ENCODE measurements at places on chromosomes 16 and 17.

GRCh38 chr17:14080847-14081251 is 11.5 kb downstream of the COX10 start:
- DNase-seq = no peak

DNA sequence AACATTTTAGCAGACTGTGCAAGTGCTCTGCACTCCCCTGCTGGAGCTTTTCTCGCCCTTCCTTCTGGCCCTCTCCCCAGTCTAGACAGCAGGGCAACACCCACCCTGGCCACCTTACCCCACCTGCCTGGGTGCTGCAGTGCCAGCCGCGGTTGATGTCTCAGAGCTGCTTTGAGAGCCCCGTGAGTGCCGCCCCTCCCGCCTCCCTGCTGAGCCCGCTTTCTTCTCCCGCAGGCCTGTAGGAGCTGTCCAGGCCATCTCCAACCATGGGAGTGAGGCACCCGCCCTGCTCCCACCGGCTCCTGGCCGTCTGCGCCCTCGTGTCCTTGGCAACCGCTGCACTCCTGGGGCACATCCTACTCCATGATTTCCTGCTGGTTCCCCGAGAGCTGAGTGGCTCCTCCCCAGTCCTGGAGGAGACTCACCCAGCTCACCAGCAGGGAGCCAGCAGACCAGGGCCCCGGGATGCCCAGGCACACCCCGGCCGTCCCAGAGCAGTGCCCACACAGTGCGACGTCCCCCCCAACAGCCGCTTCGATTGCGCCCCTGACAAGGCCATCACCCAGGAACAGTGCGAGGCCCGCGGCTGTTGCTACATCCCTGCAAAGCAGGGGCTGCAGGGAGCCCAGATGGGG is 3.1 kb downstream of the GAA start:
- no peak for DNase-seq

GRCh38 chr17:66564992-66565465 is 262.6 kb downstream of the PRKCA start:
- DNase-seq = no peak

- DNase-seq = no peak
Observed at GRCh38 chr17:47225911-47226688, 17.0 kb downstream of the MYL4 start.

DNA sequence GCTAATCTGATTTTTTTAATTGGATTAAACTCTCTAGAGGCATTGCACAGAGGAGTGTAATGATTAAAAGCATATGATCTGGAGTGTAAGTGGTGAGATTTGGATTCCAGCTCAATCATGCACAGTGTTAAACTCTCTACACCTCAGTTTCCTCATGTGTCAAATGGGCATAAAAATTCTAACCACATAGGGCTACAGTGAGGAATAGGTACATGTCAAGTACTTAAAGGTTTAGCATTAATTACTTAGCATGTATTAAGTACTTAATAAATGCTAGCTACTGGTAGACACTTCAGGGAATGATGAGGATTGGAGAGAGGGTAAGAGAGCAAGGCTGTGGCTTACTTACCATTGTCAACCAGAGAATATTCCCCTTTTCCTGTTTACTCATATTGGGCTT is 17.1 kb downstream of the ERI2 start:
- DNase-seq = no peak

- DNase-seq = peak; percentile 41
Observed at GRCh38 chr17:2025622-2026309, 632 bp upstream of the RTN4RL1 start.

DNA sequence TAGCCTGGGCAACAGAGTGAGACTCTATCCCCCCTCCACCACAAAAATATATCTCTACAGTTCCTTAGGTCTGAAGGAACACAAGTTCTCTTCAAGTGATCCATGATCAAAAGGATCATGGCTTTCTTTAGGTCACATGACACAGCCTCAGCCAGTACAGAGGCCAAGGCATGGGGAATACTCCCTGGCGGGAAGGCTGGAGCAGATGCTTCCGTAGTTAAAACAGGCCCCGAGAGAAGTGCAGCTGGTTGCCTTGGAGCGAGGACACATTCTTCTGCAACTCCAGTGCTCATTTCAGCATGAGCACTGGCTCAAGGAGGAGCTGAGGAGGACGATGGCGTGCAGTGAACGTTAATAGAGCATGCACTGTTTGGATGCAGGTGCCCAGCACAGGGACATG is 13.5 kb downstream of the CDIP1 start:
- no peak for DNase-seq

GRCh38 chr16:50881331-50881830 is 139.5 kb downstream of the CYLD start:
- DNase-seq = peak; percentile 13

- DNase-seq = peak; percentile 46
Observed at GRCh38 chr16:11175787-11176341, 80.1 kb downstream of the SOCS1 start.

- peak; percentile 48 for DNase-seq
Observed at GRCh38 chr17:36921095-36921851, 16.0 kb upstream of the LHX1 start.

DNA sequence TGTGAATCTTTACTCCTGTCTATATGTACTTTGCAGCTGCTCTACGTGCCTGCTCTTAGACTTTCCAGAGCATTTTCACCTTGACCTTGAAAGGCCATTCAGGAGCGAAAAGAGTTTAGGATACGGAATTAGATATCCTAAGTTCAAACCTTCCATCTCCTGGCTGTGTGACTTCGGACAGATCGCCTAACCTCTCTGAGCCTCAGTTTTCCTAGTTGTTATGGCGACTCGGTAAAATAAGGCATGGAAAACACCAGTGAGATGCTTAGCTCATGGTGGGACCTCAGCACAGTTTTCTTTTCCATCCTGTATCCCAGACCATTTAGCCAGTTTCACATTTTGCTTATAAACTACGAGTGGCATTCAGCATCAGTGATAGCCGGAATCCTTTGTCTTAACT is 233.7 kb downstream of the RBFOX1 start:
- DNase-seq = no peak

DNA sequence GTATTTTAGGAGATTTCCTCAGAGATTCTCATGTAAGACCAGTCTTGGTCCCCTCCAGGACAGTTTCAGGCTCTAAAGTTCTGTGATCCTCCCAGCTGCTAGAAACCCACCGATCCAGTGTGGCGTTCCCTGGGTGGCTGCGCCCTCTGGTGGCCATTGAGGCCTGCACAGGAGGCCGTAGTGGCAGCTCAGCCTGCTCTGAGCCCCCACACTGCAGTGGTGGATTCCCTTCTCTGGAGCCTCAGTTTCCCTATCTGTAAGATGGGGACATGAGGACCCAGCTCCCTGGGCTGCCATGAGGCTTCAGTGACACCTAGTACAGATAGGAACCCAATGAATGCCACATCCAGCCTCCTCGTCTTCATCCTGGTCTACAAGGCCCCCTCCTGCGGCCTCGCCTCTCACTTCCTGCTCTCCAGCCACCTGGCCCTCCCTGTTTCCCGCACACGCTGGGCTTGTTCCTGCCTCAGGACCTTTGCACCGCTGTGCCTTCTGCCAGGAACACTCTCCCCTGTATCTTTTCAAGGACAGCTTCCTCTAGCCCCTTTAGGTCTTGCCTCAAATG is 16.5 kb downstream of the CCDC102A start:
- DNase-seq = peak; percentile 88

- peak; percentile 72 for DNase-seq
Observed at GRCh38 chr17:62653002-62653825, 25.7 kb downstream of the MRC2 start.

- DNase-seq = no peak
Observed at GRCh38 chr16:85204242-85205010, 92.2 kb upstream of the CIBAR2 start.

- DNase-seq = no peak
Observed at GRCh38 chr17:48981927-48982539, 13.6 kb upstream of the GIP start.

DNA sequence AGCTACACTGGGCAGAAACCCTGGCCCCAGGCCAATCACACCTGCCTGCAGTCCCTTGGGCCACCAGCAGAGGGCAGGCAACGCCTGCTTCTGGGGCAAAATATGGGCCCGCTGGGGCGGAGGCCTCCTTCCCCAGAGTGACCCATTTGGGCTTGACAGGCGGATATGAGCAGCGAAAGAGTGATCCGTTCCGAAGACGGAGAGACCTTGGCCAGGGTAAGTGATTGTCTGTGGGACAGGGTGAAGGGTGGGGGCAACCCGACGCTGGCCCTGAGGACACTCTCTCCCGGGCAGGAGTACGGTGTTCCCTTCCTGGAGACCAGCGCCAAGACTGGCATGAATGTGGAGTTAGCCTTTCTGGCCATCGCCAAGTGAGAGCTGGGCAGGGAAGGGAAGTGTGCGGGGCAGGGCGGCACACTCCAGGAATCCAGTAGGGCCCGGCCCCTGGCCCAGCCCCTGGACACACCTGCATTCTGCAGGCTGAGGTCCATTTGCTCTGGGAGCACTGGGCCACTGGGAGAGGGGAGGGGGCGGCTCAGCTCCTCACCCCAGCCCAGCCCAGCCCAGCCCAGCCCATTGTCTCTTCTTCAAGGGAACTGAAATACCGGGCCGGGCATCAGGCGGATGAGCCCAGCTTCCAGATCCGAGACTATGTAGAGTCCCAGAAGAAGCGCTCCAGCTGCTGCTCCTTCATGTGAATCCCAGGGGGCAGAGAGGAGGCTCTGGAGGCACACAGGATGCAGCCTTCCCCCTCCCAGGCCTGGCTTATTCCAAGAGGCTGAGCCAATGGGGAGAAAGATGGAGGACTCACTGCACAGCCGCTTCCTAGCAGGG is 3.5 kb upstream of the NHERF1 start:
- peak; percentile 87 for DNase-seq

DNA sequence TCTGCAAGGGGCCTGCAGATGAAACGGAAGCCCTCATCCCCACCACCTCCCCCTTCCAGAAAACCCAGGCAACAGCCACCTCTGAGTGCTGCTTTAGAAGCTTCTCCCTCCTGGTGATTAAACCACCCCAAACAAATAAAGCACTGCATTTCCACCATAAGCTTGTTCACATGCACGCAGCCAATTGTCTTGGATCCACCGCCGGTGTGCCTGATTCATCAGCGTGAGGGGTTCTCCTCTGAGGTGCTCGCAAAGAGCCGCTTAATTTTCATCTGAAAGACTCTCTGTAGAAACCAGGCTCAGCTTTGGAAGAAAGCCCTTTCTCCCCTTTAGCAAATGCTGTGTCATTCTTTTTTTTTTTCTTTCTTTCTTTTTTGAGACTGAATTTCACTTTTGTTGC is 155.2 kb upstream of the EEF2KMT start:
- DNase-seq = no peak

DNA sequence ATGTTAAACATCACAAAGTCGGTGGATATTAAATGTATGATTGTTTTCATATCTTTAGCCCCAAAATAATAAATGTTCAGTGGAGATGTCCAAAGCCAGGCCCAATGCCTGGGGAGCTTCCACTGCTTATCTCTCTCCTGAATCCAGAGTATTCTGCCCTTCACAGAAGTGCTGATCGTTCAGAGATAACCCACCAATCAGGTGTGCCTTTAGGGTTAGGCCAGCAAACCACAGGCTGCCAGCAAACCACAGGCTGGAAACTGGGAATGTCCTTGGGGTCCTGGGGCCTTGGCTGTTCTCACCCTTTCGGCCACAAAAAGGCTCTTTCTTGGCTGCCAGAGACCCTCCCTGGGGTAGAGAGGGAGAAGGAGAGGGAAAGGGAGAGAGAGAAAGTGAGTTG is 33.9 kb downstream of the NXN start:
- no peak for DNase-seq

DNA sequence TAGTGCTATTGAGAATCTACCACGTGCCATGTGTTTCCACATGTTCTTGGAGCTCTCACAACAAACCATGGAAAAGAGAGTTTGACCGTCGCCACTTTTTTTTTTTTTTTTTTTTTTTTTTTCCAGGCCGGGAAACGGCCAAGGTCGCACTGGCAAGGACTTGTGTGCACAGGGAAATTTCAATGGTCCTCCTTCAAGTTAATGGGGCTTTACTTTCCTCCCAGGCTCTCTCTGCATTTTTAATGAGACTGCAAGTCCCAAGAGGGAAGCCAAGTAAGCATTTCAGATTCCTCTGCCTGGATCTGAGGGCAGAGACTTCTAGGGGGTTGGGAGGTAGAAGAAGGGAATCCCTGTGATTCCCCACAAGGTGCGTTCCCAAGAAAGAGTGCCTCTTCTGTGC is 94.7 kb upstream of the MPHOSPH6 start:
- no peak for DNase-seq

DNA sequence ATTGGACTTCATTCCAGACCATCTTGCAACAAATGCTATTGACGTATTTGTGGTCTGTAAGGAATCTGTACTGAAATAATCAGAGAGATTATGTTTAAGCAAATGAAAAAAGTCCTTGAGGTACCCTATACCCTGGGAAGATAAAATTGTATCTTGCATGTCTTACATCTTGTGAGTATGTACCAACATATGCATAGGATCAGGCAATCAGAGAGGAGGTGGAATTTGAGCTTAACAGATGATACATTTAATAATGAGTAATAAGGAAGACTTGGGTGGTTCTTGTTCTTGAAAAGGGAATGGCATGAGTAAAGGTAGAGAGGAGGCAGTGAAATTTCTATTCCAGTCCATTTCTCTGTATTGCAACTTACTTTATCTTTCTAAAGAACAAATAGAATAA is 10.6 kb downstream of the MOSMO start:
- DNase-seq = no peak

DNA sequence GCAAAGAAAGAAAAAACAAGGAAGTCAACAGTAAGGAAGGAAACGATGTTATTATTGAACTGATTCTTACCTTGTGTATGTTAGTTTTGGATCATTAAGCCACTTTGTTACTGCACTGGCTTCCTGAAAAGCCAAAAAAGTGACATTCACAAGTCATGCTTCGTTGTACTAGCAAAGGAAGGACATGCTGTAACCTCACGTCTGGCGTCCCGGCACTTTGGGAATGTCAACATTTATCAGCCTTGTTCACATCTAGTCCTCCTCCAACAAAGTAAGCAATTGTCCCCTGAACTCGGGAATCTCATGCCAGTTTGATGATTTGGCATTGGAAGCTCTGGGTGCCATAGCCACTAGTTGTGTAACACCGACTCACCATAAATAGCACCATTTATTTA is 731 bp upstream of the MKS1 start:
- no peak for DNase-seq

DNA sequence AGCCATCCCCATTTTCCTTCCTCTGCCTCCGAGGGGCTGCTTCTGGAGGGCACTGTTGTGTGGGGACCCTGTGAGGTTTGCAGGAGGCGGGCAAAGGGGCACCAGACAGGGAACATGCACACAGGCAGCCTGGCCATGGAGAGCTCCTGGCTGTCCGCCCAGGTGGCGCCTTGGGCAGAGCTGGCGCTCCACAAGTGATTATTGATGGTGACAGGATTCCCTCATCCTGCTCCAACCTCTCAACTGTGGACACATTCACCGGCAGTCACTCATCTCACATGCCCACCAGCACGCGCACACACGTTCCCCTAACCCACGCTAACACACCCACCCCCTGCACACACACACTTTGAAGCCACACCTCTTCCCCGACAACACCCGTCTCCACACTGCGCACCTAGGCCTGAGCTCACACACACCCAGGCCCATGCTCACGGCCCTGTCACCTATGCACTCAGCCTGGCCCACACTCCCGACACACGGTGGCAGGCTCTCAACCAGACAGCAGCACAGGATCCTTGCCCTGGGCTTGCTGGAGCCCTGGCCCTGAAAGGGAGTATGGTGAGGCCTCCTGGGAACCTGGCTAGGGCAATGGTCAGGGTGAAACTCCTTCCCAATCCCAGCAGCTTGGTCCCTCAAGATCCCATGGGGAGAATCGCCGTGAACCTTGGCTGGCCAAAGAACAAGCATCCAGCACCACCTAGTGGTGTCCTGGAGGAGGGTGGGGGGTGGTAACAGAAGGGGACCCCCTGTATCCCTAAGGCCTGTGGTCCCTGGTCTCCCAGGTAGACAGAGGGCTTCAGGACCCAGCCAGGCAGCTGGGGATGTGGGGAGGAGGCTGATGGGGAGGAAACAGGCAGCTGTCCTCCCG is 3.6 kb downstream of the PNMT start:
- no peak for DNase-seq

- DNase-seq = no peak
Observed at GRCh38 chr17:5122586-5123342, 6.9 kb downstream of the USP6 start.

Data from activated CD8-positive, alpha-beta T cell treated with anti-CD3 and anti-CD28 coated beads, Interleukin-2, amount 10 ng/mL, durations not matched to agents 7 days and 5 days (primary cell).